ENCODE measurements at places on chromosomes 7 and 10.

DNA sequence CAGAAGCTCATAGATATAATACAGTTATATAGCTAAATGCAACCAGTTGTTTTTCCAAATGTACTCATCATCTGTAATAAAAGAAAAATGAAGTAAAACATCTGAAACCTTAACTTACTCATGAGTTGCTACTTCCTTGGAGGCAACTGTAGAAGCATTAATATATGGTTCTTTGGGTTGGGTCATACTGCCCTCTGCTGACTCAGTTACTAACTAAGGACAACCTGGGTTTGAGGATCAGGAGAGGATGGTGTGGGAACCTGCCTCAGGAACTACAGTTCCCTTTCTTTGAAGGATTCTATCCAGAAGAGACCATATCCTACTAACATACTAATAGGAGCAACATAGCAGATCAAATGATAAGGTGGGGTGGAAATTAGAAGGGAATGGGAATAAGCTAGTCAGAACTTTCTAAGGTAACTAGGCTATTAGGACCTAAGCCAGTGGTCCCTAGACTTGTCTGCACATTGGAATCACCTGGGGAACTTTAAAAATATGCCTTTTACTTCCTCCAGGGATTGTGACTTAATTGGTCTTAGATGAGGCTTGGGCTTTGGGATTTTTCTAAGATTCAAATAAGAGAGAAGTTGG is 20.7 kb downstream of the COX15 start:
- DNase-seq = no peak

DNA sequence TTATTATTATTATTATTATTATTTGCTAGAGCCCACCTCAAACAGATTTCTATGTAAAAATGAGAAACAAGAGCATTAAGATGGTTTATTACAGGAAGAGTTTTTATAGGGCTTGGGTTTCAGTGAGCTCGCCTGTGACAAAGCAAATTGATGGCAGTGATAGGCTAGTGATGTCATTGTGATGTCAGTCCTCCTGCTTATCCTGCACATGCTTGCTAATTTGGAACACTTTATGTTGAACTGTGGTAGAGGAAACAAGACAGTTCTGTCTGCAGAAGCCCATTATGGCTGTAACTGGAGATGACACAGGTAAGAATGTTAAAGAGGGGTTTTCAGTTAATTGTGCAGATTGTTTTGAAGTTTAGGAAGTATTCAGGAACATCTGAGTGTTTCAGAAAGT is 68.3 kb downstream of the CREM start:
- DNase-seq = no peak

GRCh38 chr7:95509199-95509598 is 23.5 kb downstream of the ASB4 start:
- DNase-seq = no peak

DNA sequence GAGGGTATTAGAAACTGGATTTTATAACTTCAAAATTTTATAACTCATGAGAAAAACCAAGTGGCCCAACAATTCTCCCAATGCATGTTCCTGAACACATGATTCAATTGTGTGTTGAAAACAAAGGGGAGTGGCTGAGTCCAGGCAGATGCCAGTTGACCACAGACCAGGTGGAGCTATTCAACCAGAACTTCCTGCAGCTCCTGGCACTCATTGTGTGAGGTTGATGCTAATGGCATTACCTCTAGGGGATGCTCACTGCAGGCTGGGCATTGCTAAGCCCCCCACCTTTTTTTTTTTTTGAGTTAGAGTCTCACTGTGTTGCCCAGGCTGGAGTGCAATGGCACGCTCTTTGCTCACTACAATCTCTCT is 20.3 kb downstream of the MYOF start:
- no peak for DNase-seq

GRCh38 chr7:113373863-113374262 is 255.5 kb upstream of the SMIM30 start:
- no peak for DNase-seq

DNA sequence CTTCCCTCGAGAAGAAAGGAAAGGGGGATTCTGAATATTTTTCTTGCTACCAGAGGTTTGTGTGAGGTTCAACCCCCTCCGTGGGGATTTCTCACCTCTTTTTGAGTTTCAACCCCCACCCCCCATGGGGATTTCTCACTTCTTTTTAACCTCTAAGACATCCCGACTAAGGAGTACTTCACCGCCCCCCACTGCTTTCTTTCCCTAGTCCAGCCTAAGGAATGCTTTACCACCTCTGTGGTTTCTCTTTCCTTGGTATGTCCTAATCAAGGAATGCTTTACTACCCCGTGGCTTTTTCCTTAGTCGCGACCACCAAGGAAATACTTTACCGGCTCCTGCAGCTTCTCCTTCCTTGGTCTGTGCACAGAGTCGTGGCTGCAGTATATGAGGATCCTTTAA is 149.4 kb downstream of the LYZL1 start:
- no peak for DNase-seq

- no peak for DNase-seq
Measured at GRCh38 chr7:139646566-139646965, 123.1 kb downstream of the CLEC2L start.

- DNase-seq = no peak
Measured at GRCh38 chr7:148545172-148545571, 45.4 kb upstream of the C7orf33 start.

DNA sequence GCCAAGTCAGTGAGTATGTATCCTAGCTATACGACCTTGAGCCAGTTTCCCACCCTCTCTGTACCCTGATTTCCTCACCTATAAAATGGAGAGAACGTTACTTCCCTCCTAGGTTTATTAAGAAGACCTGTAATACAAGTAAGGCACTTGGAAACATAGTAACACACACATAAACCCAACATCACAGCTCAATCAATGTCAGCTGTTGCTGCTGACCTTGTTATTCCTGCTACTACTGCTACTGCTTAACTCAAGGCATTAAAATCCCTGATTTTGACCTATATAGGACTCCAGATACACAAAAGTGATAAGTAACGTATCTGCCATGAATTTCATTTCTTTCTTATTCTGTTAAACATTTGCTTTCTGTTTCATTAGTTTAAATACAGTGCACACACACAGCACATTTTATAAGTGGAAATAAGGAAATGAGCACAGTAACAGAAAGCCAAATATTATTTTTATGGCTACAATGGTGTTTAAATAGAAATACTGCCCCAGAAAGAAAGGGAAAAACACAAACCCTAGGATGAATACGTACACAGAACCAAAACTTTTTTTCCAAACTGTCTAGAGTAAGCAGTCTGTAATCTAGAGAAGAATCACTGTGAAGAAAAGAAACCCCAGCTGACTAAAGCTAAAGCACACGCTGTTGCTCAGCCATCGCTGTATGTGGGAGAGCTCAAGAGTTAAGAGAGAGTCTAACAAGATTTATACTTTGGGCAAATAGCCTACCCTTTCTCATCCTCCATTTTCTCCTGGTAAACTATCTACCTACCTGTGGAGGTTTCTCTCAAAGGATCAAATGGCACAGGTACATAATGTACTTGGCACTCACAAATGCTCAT is 19.0 kb downstream of the NAPEPLD start:
- DNase-seq = no peak

DNA sequence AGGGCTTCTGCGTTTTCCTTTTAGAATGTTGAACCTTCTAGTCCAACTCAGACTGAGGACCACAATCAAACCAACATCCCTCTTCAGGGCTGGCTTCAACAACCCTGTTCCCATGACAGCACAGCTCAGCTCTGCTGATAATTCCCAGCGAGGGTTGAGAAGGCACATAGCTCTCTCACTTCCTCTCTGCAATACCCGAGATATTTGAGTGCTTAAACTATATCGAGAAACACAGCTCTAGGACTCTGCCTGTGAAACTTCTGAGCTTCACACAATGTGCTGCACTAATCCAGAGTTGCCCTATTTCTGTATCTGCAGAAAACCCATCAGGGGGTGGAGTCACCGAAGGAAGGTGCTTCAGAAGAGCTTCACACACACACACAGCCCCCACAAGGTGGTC is 1.6 kb upstream of the ADARB2 start:
- DNase-seq = no peak

GRCh38 chr10:124062390-124062789 is 31.0 kb downstream of the CHST15 start:
- DNase-seq = no peak

- no peak for DNase-seq
Measured at GRCh38 chr10:67666416-67667034, 29.5 kb downstream of the CTNNA3 start.

DNA sequence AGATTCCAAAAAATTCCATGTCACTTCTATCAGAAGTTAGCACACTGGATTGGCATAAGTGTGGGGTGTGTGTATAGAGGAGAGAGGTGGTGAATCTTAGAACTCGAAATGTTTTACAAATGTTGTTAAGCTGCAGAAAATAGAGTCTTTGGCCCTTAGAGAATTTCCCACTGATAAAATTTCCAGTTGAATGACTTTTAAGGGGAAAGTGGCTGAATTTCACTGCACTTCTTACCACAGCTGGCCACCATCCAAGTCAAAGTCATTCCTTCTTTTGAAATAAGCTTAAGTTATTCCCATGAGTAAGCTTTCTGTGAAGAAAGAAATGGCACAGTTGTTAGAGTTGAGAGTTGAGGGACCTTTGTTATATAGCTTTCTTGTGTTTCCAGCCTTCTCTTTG is 13.9 kb downstream of the VCL start:
- DNase-seq = no peak

DNA sequence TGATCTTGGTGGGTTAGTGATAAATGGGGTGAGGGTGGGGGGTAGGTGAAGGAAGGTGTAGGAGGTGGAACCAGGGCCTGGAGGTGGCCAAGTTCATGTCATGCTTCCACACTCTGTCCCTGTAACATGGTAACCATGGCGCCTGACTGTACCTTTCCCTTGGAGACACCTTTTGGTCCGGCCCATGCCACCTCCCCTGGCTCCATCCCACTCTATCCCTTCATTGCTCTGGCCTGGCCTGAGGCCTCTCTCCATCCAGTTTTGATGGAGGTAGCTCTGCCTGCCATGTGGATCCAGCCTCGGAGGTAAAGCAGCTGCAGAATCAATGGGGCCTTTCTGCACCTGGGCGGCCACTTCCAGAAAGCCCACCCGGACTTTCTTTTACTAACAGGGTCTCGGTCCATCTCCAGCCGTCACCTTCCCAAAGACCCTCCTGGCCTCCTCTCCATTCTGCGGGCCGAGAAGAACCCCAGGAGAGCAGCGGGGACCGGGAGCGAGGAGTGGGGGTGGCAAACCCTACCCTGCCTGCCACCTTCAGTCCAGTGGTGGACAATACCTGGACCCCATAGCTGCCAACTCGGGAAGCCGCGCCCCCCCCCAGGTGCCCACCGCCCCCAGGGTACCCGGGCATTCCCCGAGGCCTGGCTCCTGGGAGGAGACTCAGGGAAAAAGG is 504 bp upstream of the TRRAP start:
- no peak for DNase-seq

GRCh38 chr7:6530626-6531491 is 20.4 kb downstream of the GRID2IP start:
- peak; percentile 56 for DNase-seq

GRCh38 chr7:63092951-63093350 is 905.7 kb upstream of the ZNF722 start:
- DNase-seq = no peak

- DNase-seq = no peak
Measured at GRCh38 chr7:33107136-33108066, 1.8 kb downstream of the RP9 start.

GRCh38 chr10:73218431-73219191 is 28.4 kb downstream of the DNAJC9 start:
- no peak for DNase-seq

DNA sequence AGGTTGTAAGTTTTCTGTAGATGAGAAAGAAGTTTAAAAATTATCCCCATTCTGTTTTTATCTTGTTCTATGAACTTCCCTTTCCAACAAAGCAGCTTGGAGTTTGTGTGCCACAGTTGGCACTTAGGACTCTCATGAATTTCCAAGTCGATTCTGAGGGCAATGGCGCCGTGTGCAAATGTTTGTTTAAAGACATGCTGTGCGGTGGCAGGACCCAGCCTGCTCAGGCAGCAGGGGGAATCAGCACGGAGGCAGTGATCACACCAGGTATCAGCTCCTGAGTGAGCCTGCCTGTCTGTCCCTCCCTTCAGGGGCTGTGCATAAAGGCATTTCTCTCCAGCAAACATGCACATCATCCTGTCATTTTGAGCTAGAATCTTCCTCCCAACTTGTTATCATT is 109.8 kb upstream of the WDR11 start:
- no peak for DNase-seq

Data from activated T-cell treated with anti-CD3 and anti-CD28 coated beads for 48 hours (primary cell).